ENCODE measurements at places on chromosomes 3 and 15.

- no peak for DNase-seq
Observed at GRCh38 chr15:30979457-30979856, 12.0 kb downstream of the MTMR10 start.

DNA sequence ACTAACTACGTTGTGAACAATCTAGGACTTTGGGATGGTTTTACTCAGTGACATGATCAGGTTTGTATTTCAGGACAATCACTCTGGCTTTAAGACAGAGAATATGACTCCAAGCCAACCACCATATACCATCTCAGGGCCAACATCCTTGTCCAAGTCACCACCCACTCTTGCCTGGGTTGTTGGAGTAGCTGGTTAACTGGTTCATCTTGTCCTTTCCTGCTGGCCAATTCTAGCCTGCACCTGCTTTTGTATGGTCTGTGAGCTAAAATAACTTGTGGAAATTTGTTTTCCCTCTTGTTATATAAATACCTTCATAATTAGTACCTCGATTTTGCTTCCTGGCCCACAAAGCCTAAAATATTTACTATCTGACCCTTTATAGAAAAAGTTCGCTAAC lies 306.8 kb upstream of the STT3B start:
- DNase-seq: no peak

- no peak for DNase-seq
Observed at GRCh38 chr3:115667738-115668065, 44.4 kb downstream of the GAP43 start.

DNA sequence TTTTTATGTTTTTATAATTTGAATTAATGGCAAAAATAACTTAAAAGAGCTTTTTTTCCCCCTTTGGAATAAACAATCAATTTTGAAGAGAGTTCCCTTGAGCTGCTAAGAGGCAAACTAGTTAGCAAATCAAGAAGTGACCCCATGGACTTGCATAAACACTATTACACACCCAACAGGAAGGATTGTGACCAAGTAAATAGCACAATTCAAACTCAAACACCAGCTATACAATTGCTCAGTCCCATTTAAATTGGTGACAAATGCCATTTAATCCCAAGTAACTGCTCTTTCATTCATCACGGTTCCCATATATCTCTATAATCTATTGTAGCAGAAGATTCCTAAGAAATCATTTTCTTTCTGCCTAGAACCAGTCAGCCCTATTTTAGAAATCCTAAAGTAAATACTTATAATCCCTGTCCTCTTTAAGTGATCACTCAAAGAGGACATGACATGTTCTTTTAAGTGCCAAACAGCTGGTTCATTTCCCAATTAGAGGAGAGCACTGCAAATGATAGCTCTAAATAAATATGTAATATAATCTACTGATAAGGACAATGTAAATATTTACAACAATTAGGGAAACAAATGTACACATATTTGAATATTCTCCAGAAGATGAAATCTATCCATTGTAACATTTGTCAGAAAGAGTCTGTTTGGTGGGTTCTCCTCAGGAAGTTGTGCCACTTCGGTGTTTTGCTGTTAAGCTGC lies 137.8 kb upstream of the ADAMTS9 start:
- no peak for DNase-seq

GRCh38 chr3:2655229-2655701 lies 454.9 kb downstream of the IL5RA start:
- no peak for DNase-seq

GRCh38 chr15:62558640-62559380 lies 393.7 kb upstream of the C2CD4B start:
- no peak for DNase-seq

DNA sequence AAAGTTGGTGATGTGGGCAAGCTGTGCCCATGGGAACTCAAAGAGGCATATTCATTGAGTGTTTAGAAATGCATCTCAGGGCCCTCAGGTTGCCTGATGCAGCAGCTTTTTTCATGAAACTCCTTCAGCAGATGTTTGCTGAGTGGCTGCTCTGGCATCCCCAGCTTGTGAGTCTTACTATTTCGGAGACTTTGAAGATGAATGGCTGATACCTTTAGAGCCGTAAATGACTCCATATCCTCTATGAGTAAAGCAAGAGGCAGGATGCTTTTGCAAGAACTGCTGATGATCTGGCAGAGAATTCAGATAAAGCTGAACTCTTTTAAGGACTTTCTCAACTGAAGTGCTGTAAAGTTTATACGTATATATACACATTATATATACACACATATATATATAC lies 384.3 kb downstream of the CACNA2D3 start:
- DNase-seq: no peak

DNA sequence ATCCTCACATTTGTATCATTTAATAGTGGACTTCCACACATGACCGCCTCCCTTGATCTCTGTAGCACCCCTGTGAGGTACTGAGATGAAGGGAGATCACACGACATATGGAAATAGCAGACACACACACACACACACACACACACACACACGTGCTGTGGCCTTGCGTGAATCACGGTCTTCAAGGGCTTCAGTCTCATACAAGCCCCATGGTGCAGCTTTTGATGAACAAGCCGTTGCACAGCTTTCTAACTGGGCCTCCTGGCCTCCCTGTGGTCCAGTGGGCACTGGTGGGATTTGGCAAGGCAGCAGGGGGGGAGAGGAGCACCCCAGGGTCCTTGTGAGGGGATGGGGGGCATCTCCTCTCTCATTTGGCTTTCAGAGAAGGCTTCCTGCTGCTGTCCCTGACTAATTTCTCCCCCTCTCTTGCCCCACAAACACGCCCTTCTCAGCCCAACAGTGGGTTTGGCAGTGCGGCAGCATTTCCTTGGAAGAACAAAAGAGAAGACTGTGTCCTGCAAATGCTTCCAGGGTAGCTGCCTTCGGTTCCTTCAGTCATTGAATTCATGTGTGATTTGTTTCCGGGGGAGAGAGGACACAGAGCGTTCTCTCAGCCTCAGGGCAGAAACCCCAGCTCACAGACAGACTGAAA lies 98.7 kb downstream of the SMAD6 start:
- no peak for DNase-seq

- DNase-seq: no peak
Observed at GRCh38 chr15:89822026-89822425, 7.4 kb upstream of the ANPEP start.

GRCh38 chr15:95485367-95485766 lies 845.1 kb upstream of the NR2F2 start:
- no peak for DNase-seq

DNA sequence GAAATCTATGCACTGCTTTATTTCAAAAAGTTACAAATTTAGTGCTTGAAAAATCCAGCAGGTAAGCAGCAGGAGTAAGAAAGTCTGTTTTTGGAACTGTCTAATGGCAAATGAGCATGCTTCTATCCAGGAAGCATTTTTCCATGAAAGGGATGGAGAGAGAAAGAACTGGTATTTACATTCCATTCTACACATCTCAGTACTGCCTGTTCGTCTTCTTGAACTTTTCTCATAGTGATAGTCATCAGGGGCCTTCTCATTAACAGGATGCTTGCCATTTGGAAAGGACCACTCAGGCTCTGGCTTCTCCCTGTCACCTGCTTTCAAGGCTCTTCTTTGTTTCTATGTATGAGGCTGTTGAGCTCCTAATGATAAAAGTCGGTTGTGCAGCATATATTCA lies 267.3 kb upstream of the IL12A start:
- no peak for DNase-seq

- DNase-seq: no peak
Observed at GRCh38 chr3:119279101-119279554, 15.1 kb upstream of the ARHGAP31 start.

DNA sequence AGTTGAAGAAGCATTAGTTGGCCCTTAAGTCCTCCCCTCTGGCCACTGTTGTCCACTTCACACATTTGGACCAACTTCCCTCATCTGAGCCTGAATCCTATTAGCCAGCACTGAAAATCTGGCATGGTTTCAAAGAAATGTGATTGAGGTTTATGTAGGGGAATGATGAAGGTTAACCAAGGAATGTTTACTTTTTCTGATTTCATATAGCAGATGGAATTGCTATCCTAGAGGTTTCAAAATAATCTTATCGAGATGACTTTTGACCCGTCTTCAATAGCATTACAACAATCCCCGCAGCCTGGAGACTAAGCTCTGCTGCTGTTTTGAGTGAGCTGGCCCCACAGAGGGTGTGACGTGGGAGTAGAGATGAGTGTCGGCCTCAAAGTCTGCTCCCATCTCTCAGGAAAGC lies 200.8 kb upstream of the IL12A start:
- DNase-seq: no peak

DNA sequence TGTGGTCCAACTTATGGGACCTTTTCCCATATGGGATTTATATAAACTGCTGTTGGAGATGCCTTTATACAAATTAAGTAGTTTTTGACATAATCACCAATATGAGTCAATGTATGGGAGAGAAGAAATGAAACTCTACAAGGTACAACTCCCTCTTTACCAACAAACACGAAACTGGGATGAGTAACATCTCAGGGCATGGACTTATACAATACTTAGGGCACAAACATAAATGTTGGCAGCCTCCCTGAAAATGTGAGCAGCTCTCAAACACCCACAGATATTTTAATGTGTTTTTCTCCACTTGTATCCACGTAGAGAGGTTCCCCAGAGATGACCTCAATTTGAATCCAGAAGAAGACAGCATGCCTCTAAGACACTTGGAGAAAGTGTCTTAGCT lies 161.6 kb downstream of the MAGI1 start:
- no peak for DNase-seq

GRCh38 chr15:25789211-25789610 lies 73.9 kb downstream of the ATP10A start:
- DNase-seq: no peak

GRCh38 chr3:4426782-4427344 lies 40.2 kb downstream of the SUMF1 start:
- peak; percentile 23 for DNase-seq

- no peak for DNase-seq
Observed at GRCh38 chr15:89433686-89434085, 62.7 kb downstream of the RHCG start.

GRCh38 chr3:85090495-85090894 lies 131.7 kb downstream of the CADM2 start:
- DNase-seq: no peak

DNA sequence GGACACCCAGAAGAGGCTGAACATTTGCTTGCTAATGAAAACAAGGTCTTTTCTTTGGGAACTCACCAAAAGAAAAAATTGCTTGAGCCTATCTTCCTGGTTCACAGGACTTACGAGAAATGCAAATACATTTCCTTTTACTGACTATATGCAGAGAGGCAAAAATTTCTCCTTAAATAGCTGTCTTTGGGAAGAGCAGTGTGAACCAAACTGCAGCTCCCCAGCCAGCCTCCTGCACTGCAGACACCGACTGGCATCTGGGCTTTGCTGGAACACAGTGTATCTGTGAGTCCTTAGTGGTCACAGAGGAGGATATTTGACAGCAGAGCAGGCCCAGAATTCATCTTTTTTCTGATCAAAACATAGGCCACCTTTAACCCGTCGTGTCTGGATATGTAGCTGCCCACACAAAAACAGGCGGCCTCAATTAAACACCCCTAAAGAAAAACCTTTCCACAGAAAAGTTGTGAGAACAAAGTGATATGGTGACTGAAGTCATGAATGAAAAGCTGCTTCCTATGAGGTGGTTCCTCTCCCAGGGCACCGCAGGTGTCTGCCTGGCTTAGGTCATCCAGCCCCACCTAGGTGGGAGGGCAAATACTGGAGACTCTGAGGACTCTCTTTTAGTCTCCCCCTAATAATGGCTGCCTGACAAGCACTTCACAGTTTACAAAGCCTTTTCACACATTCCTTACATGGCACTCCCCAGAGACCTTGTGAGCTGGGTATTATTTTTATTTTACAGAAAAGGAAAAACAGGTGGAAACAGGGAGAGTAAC lies 46.1 kb upstream of the TMEM158 start:
- no peak for DNase-seq

GRCh38 chr3:141457624-141458236 lies 29.1 kb upstream of the RASA2 start:
- no peak for DNase-seq

DNA sequence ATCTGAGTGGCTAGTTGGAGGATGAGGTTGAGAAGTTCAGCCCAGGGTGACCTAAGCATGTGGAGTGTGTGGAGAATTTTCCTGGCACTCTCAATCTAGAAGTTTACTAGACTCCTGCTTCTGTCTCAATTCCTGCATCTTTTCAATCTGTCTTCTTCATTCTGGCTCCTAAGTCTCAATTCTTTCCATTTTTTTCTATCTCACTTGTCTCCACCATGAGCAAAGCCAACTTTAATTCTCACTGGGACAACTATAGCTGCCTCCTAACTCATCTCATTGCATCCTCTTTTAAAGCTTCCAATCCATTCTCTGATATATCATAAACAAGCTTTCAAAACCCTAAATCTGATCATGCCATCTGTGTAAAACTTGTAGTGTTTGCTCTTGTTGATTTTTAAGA lies 569.3 kb downstream of the NAALADL2 start:
- DNase-seq: no peak

DNA sequence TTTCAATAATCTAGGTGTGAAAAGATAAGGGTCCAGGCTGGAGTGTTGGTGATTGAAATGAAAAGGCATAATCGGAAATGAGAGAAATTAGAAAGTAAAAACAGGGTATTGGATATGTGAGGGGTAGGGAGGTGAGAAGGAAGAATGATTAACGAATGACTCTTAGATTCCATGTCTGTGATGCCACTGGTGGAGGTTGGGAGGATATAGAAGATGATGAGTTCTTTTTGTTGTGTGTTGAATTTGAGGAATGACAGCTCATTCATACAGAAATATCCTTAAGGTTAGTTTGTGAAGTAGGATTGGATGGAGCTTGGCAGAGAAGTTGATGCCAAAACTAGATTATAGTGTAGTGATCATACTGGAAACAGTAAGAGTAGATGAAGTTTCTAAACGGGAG lies 72.2 kb upstream of the CCNL1 start:
- DNase-seq: no peak

DNA sequence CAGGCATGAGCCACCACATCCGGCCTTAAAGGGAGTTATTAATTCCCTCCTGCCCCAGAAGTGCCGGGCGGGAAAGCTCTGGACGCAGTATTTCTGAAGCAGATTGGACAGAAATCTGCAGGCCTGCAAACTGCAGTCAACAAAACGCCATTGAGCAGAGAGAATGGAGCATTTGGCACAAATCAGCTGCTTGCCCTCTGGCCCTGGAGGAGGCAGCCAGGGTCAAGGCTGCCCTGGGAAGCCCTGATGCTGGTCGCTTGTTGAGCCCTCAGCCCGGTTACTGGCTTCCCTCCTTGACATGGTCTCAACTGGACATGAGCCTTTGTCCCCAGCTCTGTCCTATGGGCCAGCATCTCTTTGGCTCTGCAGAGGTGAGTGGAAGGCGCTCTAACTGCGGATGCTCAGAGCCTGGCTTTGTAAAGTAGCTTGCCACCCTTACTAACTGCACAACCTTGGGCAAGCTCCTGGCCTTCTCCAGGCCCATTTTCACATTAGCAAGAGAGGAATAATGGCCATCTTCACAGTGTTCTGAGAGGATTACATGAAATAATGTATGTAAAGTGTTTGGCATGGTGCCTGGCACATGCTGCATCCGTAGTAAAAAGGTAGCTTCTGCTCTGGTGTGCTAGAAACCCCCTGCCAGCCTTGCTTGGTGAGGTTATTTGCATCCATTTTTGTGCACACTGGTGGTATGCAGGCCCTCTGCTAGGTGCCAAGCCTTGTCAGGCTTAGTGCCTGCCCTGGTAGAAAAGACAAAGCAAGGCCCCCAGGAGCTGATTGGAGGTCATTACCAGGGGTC lies 4.1 kb downstream of the SEMA4B start:
- no peak for DNase-seq

- DNase-seq: peak; percentile 56
Observed at GRCh38 chr3:27311400-27311799, 57.8 kb downstream of the NEK10 start.

- DNase-seq: no peak
Observed at GRCh38 chr3:154496978-154497377, 67.0 kb upstream of the GPR149 start.

Measured in H54 (cell line).